Smooth muscle cell of trachea (primary cell): ENCODE measurements at places on chromosomes 5 and 9. TPM values are rescaled to one million over a fixed set of nuclear protein-coding genes. Genes with fewer than 3 reads are reported as not detected.

MYMK gene
- total RNA-seq = not detected in 2 replicates

FOXD4 gene
- 0.17 TPM in 1 of 2 replicates, not detected in the other for total RNA-seq

NRARP gene
- 0.29 and 0.33 TPM in 2 replicates for total RNA-seq

DMRT2 gene
- 0.17 TPM in 1 of 2 replicates, not detected in the other for total RNA-seq

BTNL8 gene
- total RNA-seq = not detected in 2 replicates
